ENCODE measurements at places on chromosomes 11 and 22.

GRCh38 chr11:7332962-7333361, 81.3 kb downstream of the SYT9 start:
- DNase-seq: no peak

- no peak for DNase-seq
Measured at GRCh38 chr22:33787645-33788456, 132.4 kb downstream of the LARGE1 start.

DNA sequence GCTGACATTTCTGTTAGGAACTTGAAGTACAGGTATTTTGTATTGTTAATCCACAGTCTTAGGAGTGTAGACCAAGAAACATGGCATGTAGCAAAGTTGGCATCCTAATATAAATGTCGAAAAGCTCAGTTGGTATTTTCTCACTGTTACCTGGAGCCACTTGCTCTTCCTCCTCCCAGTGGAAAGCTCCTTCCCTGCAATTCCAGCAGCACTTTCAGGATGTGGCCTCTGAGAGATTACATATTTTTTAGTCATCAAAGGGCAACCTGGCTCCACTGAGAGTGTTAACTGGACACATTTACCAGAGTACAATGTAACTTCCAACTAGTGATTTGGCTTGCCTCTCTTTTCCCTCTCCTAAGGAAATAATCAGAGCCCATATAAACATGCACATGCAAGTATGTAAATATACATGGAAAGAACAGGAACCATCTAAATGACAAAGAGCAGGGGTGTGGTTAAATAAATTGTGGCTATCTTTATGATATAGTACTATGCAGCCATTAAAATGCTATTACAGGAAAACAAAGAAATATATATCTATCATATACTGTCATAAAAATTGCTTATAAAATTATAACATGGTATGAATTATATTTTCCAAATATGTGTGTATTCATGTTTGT, 14.3 kb upstream of the EED start:
- DNase-seq: no peak

GRCh38 chr11:112889446-112889845, 71.8 kb upstream of the NCAM1 start:
- DNase-seq: no peak

DNA sequence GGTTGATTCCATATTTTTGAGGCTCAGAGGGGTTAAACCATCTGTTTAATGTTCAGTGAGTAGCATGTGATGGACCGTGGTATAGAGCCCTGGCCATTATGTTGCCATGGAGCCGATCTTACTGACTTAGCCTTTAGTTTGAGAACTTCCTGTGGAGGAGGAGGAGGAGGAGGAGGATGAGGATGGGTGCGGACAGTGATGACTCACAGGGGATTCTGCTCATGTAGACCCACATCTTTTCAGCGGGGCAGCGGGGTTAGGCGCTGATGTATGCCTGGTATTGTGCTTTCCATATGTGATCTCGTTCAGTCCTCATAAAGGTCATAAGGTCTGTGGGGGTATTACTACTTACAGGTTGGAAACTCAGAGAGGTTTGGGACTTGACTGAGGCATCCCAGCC, 13.9 kb downstream of the STX3 start:
- DNase-seq: no peak

All from right hindlimb (tissue), 1 donor.